ENCODE measurements at places on chromosomes 2 and 18.

DNA sequence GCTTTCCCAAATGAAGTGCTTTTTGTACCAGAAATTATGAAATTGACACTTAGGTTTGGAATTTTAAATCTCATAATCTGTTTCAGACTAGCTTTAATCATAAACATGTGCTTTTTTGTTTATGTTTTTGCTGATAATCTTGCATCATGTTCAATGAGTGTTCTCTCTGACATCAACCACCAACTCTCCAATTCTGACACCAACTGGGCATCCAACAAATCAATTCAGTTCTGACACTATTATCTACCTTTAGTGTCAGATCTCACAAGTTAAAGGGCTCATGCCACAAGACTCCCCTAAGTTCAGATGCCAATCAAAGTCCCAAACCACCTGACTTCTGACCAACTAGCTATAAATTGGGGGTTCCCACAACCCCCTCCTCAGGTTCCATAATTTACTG is 19.6 kb downstream of the PELI1 start:
- no peak for DNase-seq

DNA sequence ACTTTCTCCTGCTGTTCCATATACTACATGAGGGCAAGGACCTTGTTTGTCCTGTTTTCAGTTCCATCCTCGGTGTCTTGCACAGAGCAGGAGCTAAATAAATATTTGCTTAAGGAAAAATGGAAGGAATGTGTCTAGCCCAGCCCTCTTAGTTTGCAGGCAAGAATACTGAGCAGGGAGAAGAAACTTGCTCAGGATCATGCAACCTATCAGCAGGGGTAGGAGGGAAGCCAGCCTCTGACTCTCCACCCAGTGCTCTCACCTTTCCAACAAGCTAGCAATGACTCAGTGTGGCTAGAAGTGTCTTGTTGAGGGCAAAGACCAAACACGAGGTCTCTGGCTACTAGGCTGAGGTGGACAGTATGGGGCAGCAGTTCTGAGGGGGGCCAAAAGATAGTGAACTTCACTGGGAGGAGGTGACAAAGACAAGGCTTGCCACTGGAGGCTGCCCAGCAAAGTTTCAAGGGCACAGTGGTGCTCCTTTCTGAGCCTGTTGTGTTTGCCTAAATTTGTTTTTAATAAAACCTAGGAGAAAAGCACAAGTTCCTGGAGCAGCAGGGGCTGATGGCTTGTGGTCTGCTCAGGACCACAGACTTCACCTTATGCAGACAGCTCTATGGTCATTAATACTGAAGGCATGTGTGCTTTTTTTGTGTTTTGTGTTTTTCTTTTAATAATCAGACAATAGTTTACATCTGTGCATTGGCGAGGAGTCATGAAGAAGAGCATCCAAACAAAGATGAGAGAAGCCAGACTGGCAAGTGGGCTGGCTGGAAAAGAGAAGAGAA is 49.1 kb upstream of the CTAGE1 start:
- DNase-seq, result no peak

DNA sequence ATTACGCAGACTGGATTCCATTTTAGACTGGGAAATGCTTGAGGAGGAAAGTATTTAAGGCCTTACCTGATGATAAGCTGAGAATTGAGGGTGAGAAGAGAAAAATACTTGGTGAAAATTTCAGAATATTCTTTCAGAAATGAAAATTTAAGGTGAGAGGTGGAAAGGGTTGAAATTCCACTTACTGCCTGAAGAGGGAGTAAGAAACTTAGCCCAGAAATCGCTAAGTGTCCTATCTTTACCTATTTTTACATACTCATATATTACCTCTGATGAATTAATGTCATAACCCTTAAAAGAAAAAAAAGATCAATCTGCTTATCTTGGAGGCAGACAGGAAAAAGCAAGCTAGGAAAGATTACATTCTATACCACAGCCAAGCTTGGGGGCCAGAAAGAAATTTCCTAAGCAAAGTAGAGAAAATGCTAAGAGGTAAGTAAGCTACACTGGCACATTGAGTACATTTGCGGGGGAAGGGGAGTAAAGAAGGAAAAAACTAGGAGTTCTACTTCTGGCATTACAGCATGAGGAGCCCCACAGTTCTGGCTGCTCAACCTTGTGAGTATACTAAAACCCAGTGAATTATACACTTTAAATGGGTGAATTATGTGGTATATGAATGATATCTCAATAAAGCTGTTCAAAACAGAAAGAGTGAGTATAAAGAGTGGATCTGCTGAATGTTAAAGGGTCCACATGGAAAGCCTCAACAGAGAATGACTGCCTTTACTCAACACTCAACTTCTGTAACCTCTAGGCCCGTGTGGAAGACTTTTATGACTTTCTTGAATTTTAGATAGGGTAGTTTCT is 33.8 kb downstream of the SMC6 start:
- DNase-seq, result no peak

GRCh38 chr2:96775160-96775559 is 14.5 kb downstream of the CNNM4 start:
- no peak for DNase-seq

DNA sequence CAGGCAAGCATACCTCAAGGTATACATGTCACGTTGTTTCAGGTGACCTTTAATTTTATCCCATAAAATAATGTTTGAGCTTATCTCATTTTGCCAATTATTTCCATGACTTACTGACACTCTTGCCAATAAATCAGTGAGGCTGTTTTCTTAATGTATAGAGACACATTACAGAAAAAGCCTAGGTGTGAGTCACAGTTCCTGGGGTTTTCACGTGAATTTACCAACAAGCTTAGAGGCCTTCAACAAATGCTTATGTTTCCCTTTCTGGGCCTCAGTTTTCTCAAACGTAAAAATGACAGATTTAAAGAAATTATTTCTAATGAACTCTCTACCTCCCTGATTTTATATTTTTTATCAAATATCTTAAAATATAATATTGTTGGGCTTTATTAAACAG is 517.5 kb upstream of the SPHKAP start:
- no peak for DNase-seq

- DNase-seq, result no peak
Observed at GRCh38 chr2:182050333-182051135, 64.9 kb downstream of the PPP1R1C start.

- no peak for DNase-seq
Observed at GRCh38 chr2:218985325-218986091, 524 bp upstream of the FEV start.

DNA sequence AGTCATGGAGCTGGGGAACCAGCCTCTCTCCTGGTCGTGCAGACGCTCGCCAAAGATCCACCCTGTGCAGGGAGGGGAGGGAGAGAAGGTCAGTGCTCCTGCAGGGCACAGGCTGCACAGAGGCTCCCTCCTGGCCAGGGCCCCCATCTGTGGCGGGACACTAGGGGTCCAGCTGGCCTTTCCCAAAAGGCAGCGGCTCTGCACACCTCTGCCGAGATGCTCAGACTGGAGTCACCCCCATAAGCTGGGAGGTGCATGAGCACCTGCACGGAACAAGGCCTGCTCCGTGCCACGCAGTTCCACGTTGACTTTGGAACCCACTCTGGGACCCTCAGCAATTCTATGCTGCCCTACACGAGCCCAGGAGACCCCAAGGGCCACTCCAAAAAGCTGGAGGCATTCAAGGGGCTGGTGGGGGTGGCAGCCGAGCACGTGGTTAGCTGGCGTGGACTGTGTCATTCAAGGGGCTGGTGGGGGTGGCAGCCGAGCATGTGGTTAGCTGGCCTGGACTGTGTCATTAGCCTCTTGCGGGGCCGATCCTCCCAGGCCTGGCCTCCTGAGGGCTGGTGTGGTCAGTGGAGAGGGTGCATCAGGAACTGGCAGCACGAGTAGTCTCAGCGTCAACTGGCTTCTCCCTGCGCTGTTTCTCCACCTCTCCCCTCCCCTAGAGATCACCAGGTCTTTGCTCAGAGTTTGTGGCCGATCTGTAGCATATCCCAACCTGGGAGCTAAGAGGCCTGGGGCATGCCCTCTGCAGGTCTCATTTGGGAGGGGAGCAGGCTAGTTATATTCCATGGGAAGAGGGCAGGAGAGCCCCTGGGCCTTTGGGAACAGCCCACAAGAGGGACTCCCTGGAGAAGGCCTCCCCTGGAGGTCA is 9.8 kb downstream of the SNORC start:
- DNase-seq, result no peak

DNA sequence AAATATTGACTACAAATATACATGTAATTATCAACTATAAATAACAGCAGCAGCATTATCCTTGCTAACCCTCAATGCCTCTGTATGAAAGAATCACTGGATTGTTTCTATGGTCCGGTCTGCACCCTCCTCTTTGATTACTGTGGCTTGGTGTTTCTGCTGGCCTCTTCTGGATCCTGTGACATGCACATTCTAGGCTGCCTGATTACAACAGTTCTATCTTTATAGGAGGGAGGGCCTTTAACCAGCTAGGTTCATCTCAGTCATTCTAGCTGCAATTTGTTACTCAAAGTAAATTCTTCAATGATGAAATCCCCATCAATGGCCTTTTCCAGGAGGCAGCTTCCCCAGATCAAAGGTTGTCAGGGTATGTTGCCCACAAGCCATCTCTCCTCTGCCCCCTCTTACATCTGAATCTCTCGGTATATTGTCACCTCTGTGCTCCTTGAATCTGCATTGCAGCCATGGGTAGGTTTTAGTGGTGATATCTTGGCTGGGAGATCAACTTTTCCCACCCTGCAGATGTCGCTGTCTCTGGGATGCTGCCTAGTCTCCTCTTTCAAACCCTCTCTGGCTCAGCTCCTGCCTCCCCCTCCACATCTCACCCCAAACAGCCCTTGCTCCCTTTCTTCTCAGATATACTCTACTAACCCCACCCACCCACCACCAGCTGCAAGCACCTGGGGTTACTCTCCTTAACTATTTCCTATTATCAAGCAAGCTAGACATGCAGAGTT is 106.2 kb upstream of the BZW1 start:
- no peak for DNase-seq

DNA sequence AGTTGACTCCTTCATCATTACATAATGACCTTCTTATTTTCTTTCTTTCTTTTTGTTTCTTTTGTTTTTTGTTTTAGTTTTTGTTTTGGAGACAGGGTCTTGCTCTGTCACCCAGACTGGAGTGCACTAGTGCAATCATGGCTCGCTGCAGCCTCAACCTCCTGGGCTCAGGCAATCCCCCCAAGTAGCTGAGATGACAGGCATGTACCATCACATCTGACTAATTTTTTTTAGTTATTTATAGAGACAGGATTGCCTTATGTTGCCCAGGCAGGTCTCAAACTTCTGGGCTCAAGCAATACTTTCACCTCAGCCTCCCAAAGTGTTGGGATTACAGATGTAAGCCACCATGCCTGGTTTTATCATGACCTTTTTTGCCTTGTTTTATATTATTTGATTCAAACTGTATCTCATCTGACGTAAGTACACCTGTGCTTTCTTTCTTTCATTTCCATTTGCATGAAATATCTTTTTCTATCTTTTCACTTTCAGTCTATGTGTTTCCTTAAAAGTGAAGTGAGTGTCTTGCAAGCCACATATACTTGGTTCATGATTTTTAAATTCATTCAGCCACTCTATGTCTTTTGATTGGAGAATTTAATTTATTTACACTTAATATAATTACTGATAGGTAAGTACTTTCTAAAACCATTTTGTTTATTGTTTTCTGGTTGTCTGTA is 39.1 kb downstream of the SP100 start:
- DNase-seq, result no peak

GRCh38 chr2:109403841-109404201 is 209.9 kb downstream of the SEPTIN10 start:
- peak; percentile 12 for DNase-seq

- no peak for DNase-seq
Observed at GRCh38 chr2:232488097-232488711, 570 bp upstream of the ECEL1 start.

DNA sequence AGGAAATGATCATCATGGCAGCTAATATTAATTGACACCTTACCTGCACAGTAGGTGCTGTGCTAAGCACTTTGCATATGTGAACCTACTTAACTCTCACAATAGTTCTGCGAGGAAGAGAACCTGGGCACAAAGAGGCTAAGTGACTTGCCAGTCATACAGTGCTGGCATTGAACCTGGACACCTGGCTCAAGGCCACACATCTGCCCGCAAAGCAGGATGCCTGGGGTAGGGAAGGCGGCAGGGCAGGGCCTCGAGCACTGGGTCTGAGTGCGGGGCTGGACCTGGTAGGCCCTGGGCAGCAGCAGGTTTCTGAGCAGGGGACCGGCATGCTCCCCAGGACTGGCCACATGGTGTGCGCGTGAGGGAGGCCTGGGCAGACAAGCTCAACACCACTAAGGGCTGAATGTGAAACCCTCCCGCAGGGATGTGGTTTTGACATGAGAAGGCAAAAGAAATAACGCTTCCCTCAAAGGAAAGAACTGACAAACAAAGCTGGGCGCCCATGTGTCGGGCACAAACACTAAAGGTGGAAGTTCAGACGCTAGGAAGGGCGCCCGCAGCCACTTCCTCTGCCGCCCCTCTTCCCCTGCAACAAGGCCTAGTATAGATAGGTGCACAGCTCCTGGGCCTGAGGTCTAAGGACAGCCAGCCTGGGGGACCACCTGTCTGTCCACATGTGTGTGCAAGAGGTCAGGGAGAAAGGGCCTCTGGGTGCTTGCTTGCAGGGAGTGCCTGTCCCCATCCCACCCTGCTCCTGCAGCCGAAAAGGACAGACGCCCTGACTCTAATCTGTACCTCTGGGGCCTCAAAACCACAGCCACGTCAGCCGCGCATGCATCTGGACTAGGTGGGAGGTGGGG is 92.5 kb downstream of the ZFP36L2 start:
- DNase-seq, result peak; percentile 79

DNA sequence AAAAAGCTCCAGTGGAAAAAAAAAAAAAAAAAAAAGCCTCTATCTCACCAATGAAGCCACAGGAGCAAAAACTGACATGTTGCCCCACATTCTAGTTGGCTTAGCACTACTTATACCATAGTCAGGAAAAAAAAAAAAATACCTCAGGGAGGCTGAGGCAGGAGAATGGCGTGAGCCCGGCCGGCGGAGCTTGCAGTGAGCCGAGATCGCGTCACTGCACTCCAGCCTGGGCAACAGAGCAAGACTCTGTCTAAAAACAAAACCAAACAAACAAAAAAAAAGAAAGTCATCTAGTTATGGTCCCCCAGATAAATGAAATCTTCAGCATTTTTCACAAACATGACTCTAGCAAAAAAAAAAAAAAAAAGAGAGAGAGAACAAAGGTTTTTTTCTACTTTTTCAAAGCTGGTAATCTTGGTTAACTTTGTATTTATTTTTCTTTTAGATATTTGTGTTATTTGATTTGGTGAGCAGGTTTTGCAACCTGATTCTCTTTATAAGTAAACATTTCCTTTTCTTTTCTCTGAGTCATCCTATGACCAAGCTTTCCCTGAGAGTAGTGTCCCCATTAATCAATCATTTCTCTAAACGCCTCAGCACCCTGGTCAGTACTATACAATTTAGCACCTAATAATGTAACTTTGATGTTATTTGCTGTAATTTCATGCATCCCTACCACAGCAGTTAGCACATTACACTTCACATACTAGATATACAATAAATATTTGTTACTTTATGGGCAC is 273.7 kb upstream of the PIK3C3 start:
- DNase-seq, result no peak

- DNase-seq, result peak; percentile 55
Observed at GRCh38 chr2:207772081-207772843, 2.6 kb upstream of the FZD5 start.

DNA sequence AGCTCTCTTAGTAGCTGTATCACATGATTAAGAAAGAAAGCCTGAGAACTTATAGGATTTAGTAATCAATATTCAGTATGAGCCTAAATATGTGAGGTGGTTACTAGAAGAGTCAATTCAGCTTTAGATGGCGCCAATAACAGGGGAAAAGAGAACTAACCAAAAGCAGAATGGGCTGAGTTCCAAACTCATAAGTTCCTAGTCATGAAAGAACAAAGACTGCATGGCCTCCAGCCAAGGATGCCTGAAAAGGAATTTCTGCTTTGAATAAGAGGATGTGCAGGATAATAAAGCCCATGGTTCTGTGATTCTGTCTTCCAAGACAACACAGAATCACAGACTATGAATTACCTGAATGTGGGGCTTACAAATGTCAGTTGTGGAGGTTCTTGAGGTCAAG is 196.5 kb downstream of the SATB2 start:
- no peak for DNase-seq

Measured in stimulated activated CD4-positive, alpha-beta T cell treated with anti-CD3 and anti-CD28 coated beads, Interleukin-1b, Interleukin-23, amount 100 ng/mL, for 48 hours (primary cell).